ENCODE measurements at places on chromosomes 12 and 14.

DNA sequence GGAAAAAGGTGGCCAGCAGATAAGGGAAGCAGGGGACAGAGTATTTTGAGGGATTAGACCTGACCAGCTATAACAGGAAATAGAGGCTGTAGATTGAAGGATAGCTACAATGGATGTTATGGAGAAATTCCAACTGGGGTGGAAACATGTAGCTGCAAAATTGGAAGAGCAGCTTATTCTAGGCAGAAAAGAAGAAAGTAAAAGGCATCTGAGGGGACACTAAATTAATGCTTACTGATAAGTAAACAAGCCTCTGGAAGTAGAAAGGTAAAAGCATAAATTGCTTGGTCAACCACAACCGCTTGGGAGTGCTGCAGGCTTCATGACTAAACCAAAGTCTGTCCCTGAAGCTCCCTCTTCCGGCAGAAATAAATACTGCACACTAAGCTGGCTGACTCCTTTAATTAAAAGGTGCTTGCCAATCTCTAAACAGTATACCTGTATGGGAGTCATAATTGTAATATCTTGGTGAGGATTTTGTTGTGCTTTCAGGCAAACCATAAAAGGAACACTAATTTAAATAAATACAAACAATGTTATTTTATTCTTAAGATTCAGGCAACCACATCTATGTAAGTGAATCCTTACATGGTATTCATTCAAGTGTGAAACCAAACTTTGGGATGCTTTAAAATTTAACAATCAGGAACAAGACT is 7.7 kb downstream of the UBC start:
- peak; percentile 86 for DNase-seq

DNA sequence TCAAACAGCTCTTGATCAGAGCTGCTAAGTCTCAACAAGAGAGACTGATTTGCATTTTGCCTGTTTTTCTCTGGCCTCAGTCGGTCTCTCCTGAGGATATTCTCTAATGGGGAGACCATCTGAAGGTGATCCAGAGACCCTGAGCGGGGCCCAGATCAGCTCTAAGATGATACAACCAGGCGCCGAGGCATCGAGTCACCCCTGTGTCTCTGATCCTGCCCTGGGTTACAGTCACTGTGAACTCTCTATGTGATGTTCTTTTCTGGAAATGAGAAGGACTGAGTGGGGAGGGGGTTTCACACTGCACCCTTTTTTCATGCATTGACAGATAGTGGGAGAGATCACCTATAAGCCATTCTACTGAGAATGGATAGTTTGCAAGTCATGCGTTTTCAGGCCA is 247.6 kb upstream of the PWP1 start:
- DNase-seq, result no peak

DNA sequence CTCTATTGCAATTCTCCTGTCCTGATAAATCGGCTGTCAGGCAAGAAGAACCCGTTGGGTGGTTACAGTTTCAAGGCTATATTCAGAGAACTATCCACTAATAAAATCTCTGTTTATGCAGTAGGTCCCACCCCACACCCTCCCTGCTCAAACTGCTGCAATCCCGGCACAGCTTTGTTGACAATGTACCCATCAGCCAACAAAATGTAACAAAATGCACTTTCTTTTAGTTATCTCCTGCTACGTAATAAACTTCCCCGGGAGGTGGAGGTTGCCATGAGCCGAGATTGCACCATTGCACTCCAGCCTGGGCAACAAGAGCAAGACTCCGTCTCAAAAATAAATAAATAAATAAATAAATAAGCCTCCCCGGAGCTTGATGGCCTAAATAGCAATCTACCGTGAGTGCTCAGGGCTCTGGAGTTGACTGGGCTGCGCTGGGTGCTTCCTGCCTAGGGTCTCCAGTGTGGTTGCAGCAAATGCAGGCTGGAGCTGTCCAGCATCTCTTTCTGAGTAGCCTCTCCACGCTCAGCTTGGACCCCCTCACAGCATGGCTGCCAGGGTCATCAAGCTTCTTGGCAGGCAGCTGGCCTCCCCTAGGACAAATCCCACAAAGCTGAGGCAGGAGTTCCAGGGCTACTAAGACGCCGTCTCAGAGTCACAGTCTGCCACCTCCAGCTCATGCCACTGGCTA is 43.2 kb upstream of the FBRSL1 start:
- no peak for DNase-seq

GRCh38 chr14:74135426-74135825 is 50.7 kb downstream of the LIN52 start:
- no peak for DNase-seq

DNA sequence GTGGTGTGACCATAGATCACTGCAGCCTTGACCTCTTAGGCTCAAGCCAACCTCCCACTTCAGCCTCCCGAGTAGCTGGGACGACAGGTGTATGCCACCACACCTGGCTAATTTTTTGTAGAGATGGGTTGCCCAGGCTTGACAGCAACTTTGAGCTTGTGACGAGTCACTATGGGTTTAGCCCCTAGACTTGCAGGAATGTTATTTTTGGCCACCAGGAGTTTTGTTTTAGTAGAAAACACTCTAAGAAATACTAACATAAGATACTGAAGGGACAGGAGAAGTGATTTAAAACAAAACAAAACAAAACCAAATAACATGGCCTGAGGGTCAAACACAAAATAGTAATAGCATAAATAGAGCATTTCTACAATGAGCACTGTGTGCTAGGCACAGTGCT is 26.4 kb downstream of the SETD3 start:
- DNase-seq, result no peak

DNA sequence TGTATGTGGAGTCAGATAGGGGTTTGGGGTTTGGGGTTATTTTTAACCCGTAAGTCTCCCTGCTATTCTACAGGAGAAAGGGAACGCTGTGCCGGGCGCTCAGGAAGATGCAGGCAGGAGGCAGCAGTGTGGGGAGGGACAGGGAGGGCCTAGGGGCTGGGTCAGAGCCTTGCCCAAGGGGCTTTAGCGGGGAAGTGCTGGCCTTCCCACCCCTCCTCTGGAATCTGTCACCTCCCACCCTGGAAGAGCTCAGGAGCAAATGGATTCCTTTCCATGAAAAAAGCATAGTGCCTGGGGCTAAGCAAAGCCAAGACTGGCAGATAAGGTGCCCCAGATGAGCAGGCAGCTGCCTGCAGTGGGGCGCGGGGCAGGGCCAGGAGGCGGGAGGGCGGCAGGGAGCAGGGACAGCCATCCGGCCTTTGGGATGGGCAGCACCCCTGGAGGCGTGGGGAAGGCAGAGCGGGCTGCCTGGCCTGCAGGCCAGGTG is 7.3 kb upstream of the INF2 start:
- no peak for DNase-seq

DNA sequence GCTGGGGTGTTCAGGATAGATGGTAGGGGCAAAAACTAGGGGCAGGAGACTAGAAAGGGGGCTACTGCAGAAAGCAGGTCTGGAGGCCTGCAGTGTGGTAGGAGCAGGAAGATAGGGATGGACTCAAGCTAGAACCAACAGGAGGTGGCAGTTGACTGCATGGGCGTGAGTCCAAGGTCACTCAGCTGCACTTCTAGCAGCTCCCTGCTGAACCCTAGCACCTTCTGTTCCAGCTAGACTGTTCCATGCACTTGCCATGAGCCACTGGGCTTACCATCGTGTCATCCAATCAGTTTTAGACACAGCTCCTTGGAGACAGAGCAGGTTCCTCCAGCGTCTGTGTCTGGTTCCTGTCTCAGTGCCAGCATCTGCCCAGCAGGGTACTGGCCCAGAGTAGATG is 11.3 kb upstream of the KRT8 start:
- no peak for DNase-seq

DNA sequence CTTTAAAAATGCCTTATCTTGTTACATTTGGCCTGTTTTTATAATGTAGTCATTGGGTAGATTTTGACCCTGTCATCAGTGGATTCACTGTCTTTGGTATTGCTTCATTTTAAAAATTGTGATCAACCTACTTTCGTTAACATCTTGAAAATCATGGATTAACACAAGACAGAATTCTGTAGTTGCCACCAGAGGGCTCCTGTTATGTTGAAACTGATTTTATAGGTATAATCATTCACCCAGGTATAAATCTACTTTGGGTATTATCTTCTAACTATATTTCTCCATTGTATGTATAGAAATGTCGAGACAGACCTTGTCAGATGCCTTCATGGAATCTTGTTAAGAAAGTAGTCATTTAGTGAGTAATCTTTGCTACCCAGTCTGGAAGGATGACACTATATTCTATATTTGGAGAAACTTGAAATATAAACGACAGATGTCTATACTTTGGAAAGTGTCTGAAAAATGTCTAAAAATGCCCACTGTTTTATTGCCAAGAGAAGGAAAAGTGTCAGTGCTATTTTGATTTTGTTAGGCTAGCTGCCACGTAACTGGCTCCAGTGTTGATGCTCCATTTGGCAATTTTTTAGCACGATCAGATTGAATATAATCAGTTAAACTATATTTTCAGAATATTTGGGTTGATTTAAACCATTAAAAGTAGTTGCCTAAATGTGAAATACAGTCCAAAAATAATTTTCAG is 129.4 kb downstream of the PELI2 start:
- no peak for DNase-seq
